ENCODE measurements at places on chromosomes 13 and 19.

GRCh38 chr19:9996541-9996940 lies 13.8 kb downstream of the COL5A3 start:
- no peak for DNase-seq

DNA sequence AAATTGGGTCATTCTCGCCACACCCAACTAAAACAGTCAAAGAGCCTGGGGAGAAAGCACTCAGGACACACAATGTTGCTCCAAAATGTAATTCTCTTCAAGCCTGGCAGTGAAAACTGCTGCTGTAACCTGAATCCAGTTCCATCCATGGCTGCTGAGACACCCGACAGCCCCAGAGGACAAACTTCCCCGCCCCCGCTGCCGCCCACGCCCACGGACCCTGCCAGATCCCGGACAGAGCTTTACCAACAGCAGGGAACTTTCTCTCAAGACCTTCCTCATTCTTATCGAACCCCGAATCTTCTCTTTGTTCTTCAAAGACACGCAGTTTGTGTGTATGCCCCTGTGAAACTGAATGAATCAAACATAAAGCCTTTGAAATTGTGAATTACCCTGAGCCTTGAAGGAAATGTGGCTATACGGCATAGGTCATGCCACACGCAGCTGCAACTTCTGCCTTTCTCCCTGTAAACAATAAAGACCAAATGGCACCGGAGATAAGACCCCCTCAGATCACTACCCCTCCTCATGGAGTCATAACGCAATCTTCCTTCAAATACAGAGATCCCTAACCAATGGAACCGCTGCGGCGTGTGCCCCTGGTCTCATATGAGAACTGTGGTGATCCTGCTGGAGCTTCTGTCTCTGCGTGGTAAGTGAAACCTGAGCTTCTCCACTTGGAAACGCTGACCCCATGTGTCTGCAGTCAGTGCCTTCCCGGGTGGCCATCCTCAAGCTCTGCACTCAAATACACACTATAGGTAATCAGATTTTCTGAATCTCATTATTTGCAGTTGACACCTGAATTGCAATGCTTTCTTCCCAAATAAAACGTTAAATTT lies 4.8 kb upstream of the LAMP1 start:
- peak; percentile 38 for DNase-seq

DNA sequence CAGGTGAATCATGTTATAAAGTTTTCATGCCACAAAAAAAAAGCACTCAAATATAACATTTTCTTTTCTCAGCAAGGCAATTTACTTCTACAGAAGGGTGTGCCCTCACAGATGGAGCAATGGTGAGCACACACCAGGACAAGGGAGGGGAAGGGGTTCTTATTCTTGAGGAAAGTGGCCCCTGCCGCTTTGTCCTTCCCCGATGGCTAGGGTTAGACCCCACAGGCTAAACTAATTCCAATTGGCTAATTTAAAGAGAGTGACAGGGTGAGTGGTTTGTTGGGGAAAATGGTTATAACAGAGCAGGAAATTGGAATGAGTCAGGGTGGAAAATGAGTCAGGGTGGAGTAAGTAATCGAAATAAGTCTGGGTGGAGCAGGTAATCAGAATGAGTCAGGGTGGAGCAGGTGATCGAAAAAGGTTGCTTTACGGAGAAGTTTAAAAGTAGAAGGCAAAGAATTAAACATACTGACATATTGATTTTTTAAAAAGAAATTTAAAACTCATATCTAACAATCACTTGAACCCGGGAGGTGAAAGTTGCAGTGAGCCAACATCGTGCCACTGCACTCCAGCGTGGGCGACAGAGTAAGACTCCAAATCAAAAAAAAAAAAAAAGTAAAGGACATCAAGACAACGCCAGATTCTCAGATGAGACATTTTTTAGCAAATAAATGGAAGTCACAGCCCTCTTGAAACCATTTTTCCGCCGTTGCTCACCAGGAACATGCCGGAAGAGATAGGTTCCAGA lies 813 bp downstream of the ZNF562 start:
- peak; percentile 51 for DNase-seq

- DNase-seq = no peak
These were observed 56.3 kb upstream of the GPR12 start for GRCh38 chr13:26816881-26817280.

- no peak for DNase-seq
These were observed 165.5 kb downstream of the LACC1 start for GRCh38 chr13:44045180-44045562.

- DNase-seq = peak; percentile 14
These were observed 162.5 kb downstream of the LMO7 start for GRCh38 chr13:75798353-75799255.

- DNase-seq = no peak
These were observed 866.7 kb upstream of the SPRY2 start for GRCh38 chr13:81207636-81208035.

- DNase-seq = no peak
These were observed 2.6 kb downstream of the MRPL54 start for GRCh38 chr19:3765121-3765520.

GRCh38 chr13:81658598-81659370 lies 1317.9 kb upstream of the SPRY2 start:
- DNase-seq = no peak

DNA sequence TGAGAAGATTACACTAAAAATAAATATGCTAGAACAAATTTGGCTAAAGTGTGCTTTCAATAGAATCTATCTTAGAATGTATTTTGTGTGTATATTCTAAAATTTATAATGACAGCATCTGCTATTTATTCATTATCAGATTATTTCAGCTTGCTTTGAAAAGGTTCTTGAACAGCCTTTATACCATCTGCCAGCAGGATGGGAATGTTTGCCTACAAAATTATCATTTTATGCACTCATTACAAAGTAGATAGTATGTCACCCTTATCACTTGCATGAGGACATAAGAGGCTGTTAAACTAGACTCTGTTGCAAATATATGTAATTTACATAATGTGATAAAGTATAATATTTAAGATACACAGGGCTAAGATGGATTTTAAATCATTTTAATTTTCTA lies 1286.9 kb upstream of the PCDH20 start:
- no peak for DNase-seq

- peak; percentile 31 for DNase-seq
These were observed 187.9 kb downstream of the USP12 start for GRCh38 chr13:26983543-26984320.

DNA sequence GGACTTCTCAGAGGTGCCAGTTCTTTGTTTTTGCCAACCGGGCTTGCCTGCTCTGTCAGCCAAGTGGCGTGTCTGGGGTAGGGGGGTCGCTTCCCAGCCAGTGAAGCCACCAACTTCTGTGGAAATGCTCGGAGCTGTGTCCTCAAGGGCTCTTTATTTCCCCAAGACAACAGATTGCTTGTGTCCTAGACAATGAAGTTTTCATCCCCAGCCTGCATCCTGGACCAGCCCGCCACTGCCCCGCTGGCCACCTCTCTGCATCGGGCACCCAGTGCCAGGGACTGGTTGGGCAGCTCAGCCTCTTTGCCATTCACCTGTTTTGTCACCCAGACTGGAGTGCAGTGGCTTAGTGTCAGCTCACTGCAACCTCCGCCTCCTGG lies 3.7 kb downstream of the RAB11B start:
- no peak for DNase-seq

GRCh38 chr19:17385878-17386611 lies 8.0 kb downstream of the CCDC194 start:
- DNase-seq = peak; percentile 74

- no peak for DNase-seq
These were observed 14.7 kb downstream of the ALOX5AP start for GRCh38 chr13:30750036-30750435.

- no peak for DNase-seq
These were observed 214.4 kb downstream of the RAP2A start for GRCh38 chr13:97648171-97648880.

DNA sequence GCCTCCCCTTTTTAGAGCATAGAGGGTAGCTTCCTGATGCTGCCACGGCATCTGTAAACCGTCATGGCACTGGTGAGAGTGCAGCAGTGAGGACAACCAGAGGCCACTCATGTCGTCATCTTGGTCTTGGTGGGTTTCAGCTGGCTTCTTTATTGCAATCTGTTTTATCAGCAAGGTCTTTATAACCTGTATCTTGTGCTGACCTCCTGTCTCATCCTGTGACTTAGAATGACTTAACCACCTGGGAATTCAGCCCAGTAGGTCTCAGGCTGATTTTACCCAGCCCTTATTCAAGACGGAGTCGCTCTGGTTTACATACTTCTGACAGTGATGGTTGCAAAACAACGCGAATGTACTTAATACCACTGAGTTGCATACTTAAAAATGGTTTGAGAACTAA lies 14.4 kb upstream of the FBN3 start:
- no peak for DNase-seq

DNA sequence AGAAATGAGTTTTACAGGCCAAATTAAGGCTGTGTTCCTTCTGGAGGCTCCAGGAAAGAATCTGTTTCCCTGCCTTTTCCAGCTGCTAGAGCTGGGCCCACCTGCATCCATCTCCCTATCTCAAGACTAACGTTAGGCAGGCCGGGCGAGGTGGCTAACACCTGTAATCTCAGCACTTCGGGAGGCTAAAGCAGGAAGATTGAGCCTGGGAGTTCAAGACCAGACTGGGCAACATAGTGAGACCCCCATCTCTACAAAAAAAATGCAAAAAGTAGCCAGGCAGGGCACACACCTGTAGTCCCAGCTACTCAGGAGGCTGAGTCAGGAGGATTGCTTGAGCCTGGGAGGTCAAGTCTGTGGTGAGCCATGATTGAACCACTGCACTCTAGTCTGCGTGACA lies 14.6 kb downstream of the HIF3A start:
- no peak for DNase-seq

DNA sequence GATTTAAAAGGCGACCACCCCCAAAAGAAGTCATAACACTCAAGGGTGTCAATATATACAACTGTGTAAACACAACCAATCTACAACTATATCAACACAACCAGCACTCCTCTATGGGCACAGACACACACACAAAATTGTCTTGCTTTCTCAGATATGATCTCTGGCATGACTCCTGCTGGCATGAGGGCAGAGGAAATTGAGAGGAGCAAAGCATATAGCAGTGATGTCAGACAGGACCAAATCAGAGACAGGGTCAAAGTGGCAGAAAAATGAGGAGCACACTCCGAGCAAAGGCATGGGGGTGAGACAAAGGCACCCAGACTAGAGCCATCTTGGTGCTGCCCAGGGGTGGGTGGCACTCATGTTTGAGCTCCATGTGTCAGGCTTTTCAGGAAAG lies 9.6 kb downstream of the IRGQ start:
- DNase-seq = no peak

- DNase-seq = no peak
These were observed 84.0 kb downstream of the GPC5 start for GRCh38 chr13:91482427-91482826.

DNA sequence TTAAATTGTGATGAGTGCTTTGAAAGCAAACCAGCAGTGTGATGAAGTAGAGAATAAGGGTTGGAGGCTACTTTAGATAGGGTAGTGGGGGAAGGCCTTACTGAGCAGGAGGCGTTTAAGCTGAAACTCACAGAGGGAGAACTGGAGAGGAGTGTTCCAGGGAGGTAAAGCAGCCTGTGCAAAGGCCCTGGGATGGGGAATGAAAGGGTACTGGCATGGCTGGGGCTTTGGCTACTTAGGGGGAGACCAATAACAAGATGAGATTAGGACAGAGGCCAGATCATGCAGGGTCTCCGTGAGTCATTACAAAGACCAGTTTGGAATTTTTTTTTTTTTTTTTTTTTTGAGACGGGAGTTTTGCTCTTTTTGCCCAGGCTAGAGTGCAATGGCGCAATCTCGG lies 1.1 kb downstream of the PPP5C start:
- DNase-seq = no peak

DNA sequence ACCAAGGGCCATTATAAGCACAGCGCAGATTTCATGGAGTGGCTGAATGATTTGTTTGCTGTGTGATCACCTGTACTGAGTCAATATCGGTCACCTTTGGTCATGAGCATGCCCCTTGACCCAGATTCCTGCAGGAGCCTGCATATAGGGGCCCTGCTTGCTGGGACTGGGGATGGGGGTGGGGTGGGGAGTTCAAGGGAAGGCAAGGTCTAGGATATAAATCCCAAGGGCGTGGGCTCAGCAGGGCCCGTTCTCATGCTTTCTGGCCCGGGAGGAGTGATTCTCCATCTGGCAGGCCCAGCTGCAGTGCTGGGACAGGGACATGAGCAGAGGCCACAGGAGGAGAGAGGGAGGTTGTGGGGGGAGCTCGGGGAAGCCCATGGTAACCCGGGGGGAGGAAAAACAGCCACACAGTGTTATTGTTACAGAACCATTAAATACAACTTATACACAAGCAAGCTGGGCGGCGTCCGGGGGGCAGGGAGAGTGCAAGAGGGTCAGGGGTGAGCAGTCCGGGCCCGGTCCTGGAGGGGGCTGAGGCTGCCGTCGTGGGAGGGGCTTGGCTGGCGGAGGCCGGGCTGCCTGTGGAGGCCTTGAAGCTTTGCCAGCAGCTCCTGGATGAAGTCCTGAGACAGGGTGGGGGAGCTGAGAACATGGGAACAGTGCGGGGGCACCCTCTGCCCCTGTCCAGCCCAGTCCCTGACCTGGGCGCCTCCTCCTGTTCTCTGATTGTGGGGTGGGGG lies 5.2 kb downstream of the PPP1R14A start:
- no peak for DNase-seq

DNA sequence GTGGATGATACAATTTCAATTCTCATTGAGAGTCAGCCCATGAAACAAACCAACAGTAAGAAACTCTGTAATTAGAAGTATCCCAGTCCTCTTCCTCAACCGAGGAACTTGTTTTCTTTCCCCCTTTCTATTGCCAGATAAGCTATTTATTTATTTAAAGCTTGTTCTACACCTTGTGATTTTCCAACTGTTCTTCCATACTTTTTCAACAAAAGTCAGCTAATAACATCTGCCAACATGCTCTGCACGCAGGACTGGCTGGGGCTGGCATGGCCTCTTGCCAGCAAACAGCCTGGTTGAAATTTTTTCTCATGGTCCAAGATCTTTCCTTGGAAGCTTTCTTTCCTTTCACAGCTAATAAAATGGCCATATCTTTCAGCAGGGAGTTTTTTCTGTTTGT lies 2.9 kb upstream of the IRS2 start:
- no peak for DNase-seq

GRCh38 chr13:62524061-62524460 lies 1108.4 kb upstream of the PCDH20 start:
- DNase-seq = no peak

DNA sequence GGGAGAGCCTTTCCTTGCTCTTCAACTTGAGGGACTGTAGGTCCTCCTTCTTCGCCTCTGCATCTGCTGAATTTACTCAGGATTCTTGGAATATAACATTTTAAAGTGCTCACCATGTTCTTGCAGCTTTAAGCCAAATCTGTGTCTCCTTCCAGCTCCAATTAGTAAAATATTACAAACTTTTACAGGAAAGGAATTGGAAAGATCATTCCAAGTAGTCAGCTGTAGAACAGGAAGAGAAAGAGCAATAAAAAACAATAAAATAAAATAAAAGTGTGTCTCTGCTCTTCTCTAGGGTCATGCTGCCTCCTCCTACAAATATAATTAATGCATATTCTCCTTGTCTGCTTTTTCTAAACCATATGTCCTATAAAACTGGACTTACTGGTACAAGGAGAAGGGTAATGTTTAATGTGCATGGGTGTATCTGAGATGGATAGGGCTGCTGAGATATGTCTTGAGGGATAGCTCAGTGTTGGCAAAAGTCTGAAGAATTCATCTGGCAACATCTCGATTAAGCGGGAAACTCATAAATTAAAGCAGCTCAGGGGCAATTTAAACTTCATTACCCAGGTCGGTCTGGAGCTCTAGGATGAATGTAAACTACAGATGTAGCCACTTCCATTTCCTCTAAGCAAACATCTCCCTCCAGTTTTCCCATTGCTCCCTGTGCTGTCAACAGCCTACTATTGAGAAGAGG lies 25.0 kb downstream of the ENOX1 start:
- no peak for DNase-seq

- DNase-seq = peak; percentile 42
These were observed at the start of gene TMEM38A for GRCh38 chr19:16660763-16661479. TMEM38A (plus strand) TSS chr19:16661139; CDS start chr19:16661218, 79 bp downstream.

GRCh38 chr13:114256547-114256946 lies 21.9 kb downstream of the CDC16 start:
- DNase-seq = no peak

All from activated CD4-positive, alpha-beta memory T cell treated with anti-CD3 and anti-CD28 coated beads for 36 hours (primary cell).